ENCODE measurements at places on chromosomes 13 and 19. TPM values are rescaled to one million over a fixed set of nuclear protein-coding genes. Genes with fewer than 3 reads are reported as not detected.
A peak's percentile ranks its signal among the peaks of the same experiment; 100 is the strongest.

The USHBP1 gene
- 5.8 TPM for polyA plus RNA-seq

- DNase-seq, result no peak
Measured at GRCh38 chr13:93243375-93244063, 16.9 kb downstream of the GPC6 start.

DNA sequence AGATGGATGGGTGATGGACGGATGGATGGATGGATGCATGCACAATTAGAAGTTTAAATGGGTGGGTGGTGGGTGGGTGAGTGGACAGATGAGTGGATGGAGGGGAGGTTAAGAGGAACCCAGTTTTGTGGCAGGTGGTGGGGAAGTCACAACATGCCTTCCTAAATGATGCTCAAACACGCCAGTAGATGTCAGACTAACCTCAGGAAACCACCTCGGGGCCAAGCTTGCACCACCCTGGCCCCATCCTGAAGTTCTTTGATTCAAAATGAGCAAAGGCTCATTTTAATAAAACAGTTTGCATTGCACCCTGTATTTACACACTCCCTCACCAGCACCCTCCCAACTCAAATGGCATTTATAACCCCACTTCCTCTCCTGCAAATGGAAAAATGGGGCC lies 91.4 kb upstream of the CACNA1A start:
- DNase-seq, result peak; percentile 64

DNA sequence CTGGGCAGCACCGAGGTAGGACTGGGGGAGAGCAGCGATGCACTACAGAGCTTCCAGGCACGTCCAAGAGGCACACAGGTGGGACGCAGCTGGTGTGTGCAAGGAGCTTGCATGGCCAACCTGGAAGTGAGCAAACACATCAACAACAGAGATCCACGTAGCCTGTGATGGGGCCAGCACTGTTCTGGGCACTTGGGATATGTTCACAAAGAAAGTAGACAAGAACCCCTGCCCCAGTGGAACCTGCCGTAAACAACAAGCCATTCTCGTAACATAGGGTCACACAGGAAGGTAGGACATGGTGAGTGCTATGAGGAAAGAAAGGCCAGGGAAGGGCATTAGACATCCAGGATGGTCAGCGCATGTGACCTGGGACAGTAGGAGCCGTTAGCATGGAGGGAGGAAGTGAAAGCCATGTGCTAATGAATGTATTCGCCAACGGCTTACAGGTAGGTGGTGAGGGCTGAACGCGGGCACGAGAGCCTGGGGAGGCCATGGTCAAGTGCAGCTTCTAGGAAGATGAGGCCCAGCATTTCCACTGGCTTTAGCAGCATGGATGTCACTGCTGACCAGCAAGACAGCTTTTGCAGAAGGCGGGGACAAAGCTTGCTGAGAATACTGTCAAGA lies 105.5 kb downstream of the TEX26 start:
- no peak for DNase-seq

GRCh38 chr19:7328647-7329046 lies 20.1 kb upstream of the ARHGEF18 start:
- no peak for DNase-seq
